ENCODE measurements at places on chromosomes 3 and 15. TPM values are rescaled to one million over a fixed set of nuclear protein-coding genes. Genes with fewer than 3 reads are reported as not detected.
A peak's percentile ranks its signal among the peaks of the same experiment; 100 is the strongest.

The LRRC34 gene
- polyA plus RNA-seq = 3.5 TPM

The PLS1 gene
- polyA plus RNA-seq = 0.62 TPM

The AP3B2 gene
- polyA plus RNA-seq = 0.52 TPM

The PROK2 gene
- 0.24 TPM for polyA plus RNA-seq

The SLC6A20 gene
- polyA plus RNA-seq = 0.13 TPM

The DUOXA2 gene
- polyA plus RNA-seq = not detected

The ZMYND10 gene
- polyA plus RNA-seq = 1.3 TPM

The DLL4 gene
- 17.9 TPM for polyA plus RNA-seq

The UPK1B gene
- polyA plus RNA-seq = not detected

GRCh38 chr15:31352911-31353811, 26.5 kb downstream of the KLF13 start:
- peak; percentile 92 for DNase-seq

GRCh38 chr3:111809186-111809585, 49.9 kb upstream of the PHLDB2 start:
- no peak for DNase-seq

DNA sequence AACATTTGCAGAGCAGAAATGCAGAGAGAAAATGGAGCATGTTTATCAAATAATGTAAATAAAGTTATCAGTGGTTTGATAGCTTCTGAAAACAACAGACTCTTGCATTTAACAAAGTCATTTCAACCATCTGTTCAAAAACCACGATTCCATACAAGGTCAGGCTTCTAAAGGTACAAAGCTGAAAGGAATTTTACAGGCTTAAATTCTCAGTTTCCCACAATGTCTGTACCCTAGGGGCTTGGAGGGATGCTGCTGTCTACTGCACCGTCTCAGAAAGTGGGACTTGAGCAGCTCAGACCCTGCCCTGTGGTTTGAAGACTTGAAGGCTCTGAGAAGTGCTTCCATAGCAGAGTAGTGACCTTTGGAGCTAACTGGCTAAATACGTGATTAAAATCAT, 30.4 kb upstream of the TM4SF1 start:
- no peak for DNase-seq

- DNase-seq = no peak
Observed at GRCh38 chr15:36814708-36815107, 235.3 kb downstream of the CDIN1 start.

- no peak for DNase-seq
Observed at GRCh38 chr3:185715091-185715490, 109.8 kb downstream of the IGF2BP2 start.

- DNase-seq = no peak
Observed at GRCh38 chr3:49410846-49411534, 786 bp downstream of the RHOA start.

DNA sequence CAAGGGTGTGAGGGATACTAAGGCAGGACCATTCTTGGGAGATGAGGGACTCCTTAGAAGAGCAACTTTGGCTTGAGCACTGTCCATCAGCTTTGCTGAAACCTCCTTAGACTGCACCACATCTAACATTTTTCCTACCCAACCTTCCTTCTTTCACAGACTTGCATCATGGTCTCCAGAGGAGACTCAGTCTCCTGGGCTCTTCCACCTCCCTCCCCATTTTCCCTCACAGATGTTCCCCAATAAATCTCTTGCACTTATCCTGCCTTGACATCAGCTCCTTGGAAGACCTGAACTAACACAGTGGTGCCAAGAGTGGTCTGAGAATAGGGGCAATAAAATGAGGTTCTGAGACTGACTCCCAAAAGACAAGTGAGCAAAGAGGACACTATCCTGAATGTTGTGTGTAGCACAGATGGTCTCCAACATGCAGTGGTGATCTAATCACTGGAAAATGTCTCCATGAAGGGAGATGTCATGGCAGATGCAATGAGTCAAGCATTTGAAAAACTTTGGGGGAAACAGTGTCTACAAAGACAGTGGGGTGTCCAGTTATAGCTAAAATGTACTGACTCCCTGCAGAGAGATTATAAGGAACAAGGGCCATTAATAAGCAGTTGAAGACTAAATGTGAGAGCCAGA, 26.0 kb upstream of the BOC start:
- DNase-seq = no peak

- peak; percentile 68 for DNase-seq
Observed at GRCh38 chr3:83523470-83524073, 1435.2 kb upstream of the CADM2 start.

GRCh38 chr15:37111427-37111717, 11.0 kb upstream of the MEIS2 start:
- DNase-seq = no peak

- DNase-seq = no peak
Observed at GRCh38 chr3:17074559-17074958, 189.8 kb downstream of the PLCL2 start.

DNA sequence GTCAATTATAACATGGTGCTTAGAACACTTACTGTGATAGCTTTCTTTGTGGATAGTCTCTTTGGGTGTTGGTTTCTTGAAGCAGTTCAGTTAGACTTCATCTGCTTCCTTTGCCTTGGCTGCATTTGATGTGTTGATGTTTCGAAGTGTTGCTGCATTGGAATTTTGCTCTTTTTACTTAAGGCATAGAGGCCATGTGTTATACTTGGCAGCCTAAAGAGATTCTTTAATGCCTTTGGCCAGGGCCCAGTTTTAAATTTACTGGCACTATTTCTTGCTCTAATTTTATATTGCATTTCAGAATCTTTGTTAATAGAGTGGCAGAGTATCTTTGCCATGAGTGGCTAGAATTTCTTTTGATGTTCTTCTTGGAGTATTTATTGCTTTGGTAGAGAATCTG, 21.2 kb downstream of the NR1D2 start:
- DNase-seq = peak; percentile 59

GRCh38 chr3:181432992-181433391, 278.7 kb upstream of the SOX2 start:
- DNase-seq = no peak

GRCh38 chr15:99495430-99496301, 70.1 kb upstream of the MEF2A start:
- no peak for DNase-seq

- no peak for DNase-seq
Observed at GRCh38 chr3:14502472-14502871, 37.7 kb downstream of the GRIP2 start.

- peak; percentile 68 for DNase-seq
Observed at GRCh38 chr3:75049533-75049932, 435.1 kb upstream of the CNTN3 start.

DNA sequence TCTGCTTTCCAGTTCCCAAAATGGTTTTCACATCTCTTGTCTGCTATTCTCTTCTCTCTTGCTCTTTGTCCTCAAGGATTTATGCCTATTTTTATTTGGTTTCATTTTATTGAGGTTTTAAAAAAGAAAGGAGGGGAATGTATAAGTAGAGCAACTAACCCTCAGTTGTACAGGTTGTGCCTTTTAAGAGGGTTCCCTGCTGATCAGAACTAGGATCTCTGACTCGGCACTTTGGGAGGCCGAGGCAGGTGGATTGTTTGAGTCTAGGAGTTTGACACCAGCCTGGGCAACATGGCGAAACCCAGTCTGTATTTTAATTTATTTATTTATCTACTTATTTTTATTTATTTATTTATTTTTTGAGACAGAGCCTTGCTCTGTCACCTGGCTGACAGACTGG, 123.6 kb downstream of the ZNF609 start:
- no peak for DNase-seq

DNA sequence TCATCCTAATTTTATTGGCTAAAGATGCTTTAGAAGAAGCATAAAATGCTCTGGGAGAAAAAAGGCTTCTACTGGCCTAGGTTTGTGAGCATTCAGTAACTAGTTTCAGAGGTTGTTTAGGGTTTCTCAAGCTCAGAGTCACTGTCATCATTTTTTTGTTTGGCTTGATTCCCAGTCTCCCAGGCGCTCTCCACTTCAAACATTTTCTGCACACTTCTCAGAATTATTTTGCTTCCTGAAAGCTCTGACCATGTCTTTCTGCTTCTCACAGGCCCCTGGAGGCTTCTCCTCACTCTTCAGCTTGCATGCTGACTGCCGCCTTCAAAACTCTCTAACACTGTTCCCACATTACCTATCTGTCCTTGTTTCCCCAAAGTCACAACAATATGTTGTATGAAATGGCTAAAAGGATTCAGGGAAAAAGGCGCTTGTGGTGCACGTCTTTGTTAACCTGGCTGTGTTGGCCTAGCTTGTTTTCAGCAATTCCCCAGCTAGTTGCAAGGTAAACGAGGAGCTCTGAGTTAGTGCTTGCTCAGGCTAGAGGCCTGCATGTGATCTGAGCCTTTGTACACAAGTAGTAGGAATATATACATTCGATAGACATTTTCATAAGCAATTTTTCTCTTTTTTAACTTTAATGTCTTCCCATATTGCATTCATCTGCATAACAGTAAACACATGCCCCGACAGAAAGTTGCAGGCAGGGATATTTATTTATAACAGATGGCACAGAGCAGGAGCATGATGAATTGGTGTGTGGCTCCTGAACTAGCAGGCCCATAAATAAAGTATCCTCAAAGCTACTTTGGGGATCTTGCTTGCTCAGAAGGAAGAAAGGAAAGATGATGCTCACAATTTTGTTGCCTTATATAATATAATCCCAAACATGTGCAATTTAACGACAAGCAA, 129.2 kb upstream of the DPH6 start:
- DNase-seq = peak; percentile 86

DNA sequence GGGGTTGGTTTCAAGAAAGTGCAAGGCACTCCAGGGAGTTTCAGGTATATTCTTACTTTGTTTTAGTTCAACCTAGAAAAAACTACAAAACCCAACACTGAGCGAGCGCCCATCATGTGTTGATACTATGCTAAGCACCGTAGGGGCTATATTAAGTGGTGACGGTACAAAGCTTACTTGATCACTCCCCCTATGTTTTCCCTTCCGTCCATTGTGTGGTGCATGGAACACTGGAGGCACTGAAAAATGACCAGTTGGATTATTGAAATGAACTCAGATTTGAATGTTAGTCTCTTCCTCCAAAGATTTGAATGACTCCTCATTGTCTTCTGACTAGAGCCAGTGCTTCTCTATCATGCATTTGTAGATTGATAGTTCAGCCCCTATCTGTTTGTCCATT, 6.6 kb downstream of the MYZAP start:
- DNase-seq = no peak

DNA sequence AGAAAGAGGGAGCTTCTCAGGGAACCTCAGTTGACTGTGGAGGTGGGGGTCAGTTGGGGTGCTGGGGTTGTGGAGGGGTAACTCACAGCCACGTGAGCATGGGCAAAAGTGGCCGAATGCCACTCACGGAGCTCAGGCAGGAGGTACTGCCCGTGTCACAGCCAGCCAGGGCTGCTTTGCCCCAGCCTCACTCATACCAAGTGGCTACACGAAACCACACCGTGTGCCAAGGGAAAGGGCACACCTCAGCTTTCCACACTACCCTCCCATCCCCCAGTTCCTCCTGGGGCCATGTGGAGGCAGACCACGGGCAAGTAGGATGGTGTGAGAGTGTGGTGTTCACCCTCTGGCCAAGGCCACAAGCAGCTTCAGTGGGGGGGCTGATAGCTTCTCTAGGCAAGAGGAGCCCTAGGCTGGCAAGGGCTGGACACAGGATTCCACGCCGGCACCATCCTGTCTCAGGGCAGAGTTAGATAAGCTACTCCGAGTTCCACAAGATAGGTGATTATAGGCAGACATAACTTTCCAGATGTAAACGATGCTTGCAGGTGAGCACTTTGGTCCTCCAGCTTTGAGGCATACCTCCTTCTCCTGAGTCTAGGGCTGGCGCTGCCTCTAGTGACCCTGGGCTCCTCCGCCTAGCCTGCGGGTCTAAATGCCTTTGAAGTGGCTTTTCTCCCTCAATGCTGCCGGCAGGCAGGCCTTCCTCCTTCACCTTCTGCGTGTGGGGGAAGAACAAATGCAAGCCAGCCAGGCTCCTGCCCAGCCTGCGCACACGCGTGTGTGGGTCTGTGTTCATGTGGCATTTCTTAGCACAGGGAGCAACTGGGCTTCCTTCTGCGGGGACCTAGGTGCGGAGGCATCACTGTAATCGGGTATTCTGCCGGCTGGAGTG, 25.0 kb downstream of the RGMA start:
- DNase-seq = no peak

- DNase-seq = no peak
Observed at GRCh38 chr3:140277886-140278285, 342.9 kb downstream of the CLSTN2 start.

DNA sequence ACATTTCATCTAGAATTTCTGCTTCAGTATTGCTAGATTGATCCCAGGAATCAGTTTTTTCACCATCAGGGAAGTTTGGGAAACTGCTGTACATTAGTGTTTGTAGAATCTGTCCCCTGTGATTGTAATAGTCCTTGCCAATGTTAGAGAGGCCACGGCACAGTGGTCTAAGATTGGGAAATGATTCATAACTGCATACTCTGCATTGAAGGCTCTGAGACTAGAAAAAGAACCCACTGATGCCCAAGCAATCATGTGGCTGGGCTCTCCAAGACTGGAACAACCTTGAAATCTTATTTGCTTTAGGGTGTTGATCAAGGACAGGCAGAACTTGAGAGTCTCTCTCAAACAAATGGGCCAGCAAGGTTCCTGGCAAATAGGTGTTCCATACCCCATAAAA, 245.6 kb upstream of the LRTM1 start:
- DNase-seq = no peak

DNA sequence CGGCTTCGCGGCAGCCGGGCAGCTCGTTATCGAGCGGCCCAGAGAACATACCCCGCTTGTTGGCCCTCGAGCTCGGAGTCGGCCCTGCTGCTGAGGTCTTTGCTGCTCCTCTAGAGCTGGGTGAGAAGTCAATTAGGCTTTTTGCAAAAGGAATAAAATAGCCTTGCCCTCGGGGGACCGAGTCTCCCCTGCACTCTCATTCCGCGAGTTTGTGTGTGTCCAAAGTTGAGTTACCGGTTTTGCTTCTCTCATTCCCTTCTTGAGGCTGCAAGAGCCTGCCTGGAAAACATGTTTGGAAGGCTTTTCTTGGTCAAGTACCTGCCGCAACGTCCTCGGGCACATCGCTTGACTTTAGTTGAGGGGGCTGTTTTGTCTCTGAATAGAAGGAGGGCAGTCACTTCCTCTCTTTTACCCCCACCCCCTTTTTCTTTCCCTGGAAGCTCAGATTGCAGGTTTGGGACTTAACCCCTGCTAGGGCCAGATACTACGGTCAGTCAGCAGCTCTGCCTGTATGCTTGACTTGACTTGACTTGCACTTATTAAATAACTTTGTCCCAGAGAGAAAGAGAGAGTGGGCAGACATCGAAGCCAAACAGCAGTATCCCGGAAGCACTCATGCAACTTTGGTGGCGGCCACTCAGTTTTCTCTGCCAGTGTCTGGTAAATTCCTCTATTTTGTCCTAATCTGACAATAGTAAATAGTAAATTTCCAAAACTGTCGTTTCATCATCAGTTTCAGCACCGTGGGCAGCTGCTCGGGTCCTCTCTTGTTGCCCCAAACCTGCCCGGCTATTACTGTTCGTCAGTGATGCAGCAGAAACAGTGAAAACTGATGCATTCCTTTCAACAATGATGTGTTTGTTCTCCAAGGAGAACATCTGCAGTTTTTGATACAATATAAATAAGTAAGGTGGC, 609 bp downstream of the RNF13 start:
- peak; percentile 60 for DNase-seq

DNA sequence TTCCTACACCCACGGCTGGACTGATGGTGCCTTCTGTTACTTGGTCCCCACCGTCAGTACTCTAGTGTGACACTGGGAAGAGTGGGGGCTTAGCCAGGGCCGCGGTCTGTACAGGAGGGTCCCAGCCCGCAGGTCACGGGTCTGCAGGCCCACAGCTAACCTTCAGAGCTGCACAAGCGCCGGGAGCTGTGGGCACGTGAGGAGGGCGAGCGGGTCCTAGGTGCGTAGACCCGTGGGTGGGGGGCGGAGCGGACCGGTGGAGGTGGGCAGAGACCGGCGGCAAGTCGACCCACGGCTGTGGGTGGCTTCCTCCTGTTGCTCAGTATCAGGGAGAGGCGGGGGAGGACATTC, 1.2 kb downstream of the TNFAIP8L3 start:
- DNase-seq = no peak

All from muscle of leg (tissue), 16 donors.